Anterior cingulate cortex (tissue), 58 donors: ENCODE measurements at places on chromosomes 2 and 18.
A peak's percentile ranks its signal among the peaks of the same experiment; 100 is the strongest.

- DNase-seq = no peak
Observed at GRCh38 chr2:104774631-104775030, 79.3 kb upstream of the POU3F3 start.

- no peak for DNase-seq
Observed at GRCh38 chr2:201969938-201970785, 63.5 kb upstream of the FZD7 start.

DNA sequence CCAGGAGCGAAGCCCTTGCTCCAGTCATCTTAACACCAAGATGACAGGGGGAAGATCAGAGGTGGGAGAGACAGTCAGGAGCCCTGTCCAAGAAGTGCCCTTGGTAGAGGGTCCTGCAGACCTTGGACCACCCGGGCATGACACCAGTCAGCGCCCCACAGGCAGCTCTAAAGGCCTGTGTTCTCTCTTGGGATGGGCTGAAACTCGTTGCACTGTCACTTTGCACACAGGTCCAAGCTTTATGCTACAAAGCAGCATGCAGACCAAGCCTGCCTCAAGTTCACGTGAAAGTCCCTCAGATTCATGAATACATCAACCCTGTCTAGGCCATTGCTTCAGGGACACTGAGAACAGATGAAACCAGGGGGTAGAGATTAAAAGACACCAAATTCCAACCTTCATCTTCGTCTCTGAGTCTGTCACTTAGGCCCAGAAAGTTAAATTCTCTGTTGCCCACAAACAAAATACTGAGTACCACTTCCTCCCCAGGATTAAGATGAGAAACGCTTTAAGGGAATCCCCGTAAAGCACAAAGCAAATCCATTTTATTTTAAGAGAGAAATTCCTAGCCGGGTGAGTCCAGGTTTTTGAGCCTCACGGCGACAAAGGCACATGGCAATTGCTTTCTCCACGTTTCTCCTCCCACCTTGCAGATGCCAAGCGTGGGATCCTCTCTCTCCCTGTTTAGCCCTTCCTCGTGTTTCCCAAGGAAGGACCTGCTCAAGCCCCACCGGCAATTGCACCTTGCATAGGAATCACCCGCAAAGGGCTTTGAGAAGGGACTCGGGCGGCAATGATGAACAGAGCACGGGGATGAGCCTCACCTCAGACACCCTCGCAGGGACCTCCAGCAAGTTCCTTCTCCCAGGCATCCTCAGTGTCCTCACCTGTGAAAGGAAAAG lies 75.0 kb upstream of the ID2 start:
- DNase-seq = no peak

DNA sequence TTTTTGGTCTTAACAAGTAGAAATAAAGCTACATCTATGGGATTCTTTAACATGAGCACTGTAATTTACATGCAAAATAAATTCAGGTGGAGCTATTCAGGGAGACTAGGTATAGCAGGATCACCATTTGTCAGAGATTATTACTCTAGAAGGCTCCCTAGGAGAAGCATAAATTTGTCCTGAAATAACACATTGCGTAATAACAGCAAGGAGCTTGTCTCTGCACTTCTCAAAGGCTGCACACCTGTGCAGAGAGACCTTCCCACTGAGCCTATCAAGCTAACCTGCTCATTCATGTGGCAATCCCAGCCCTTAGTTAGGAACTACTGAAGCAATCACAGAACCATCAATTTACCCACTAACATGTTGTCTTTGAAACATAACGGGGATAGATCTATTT lies 437.4 kb upstream of the MC4R start:
- DNase-seq = no peak

DNA sequence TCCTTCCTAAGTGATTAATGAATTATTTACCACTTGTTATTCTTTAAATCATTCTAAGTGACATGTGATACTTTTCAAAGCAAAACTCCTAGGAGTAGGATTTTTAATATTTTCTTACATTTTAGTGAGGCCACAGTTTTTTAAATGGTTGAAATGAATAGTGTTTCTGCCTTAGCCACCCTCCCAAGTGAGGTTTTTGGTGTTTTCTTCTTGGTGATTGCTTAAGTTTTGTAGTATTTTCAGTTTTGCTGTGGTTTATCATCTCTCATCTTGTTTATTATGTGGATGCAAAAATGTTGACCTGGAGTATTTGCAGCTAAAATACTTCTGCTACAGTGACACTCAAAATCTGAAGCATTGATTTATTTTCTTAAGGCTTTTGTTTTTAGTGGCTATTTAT lies 9.8 kb downstream of the AFTPH start:
- DNase-seq = no peak

DNA sequence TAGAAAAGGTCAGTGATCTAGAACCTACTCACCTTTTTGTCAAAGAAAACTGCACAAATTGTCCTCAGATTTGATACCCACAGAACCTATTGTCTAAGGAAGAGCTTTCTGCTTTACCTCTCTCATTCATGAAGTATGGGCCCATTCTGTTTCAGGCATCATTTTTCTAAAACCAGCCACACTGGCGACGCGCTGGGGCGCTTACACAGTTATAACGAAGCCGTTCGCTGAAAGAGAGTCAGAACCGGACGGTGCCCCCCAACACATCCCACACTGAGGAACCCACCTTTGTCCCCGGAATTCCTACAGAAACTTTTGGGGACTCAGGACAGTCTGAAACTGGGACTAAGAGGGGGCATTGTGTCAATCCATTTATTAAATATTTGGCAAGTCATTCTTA lies 206.3 kb upstream of the HAAO start:
- no peak for DNase-seq

DNA sequence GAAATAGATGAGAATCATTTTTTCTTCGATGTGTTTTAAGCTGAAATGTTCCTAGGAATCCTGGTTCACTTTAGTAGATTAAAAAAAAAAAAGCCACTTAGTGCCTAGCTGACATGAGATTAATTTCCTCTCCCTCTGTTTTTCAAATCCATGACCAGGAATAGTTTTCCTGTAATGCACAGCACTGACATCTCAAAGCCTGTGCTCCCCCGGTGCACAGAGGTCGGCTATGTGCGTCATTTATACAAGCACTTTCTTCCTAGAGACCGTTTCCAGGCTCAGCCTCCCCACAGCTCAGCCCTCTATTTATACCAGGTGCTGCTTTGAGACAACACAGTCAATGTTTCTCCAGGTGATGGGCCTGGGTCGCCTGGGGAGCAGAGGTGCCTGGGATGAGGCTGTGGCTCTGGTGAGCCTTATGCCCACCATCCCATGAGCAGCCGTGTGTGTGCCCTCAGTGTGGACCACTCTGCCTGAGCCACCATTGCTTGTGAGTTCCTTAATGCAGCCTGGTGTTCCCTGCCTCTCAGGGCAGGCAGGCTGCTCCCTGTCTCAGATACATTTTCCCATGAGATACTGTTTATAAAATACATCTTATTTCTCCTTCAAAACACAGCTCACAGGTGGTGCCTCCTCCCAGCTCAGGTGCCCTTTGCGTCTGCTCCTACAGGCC lies 515.7 kb upstream of the HS6ST1 start:
- DNase-seq = no peak

- DNase-seq = no peak
Observed at GRCh38 chr2:903223-903900, 47.3 kb upstream of the SNTG2 start.

GRCh38 chr18:45560870-45561269 lies 54.4 kb upstream of the SLC14A2 start:
- DNase-seq = no peak

GRCh38 chr2:34899079-34899478 lies 1300.0 kb upstream of the FAM98A start:
- DNase-seq = no peak

- no peak for DNase-seq
Observed at GRCh38 chr2:231612109-231612455, 19.4 kb downstream of the TEX44 start.

DNA sequence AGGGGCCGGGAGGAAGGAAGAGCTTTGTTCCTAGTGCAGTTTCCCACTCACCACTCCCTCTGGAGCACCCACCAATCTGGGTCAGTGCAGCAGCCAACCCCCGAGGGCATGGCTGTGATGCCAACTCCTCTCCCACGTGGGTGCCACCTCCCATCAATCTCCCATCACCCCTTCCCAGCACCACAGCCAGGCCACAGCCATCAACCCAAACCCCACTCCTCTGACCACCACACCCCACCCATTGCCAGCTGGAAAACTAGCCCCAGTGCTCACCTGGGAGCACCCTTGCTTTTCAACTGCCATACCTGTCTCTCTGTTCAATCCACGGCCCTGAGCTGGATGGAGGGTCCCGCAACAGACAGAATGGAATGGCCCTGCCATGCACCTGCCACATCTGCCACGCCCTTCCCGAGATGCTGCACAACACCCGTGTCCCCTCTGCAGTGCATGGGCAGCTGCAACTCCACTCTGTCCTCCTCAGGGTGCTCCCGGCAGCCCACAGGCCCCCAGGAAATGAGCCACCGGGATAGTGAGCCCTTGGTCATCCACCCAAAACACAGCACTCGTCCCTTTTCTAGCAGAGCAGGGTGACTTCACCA lies 112.4 kb upstream of the ID2 start:
- DNase-seq = no peak

DNA sequence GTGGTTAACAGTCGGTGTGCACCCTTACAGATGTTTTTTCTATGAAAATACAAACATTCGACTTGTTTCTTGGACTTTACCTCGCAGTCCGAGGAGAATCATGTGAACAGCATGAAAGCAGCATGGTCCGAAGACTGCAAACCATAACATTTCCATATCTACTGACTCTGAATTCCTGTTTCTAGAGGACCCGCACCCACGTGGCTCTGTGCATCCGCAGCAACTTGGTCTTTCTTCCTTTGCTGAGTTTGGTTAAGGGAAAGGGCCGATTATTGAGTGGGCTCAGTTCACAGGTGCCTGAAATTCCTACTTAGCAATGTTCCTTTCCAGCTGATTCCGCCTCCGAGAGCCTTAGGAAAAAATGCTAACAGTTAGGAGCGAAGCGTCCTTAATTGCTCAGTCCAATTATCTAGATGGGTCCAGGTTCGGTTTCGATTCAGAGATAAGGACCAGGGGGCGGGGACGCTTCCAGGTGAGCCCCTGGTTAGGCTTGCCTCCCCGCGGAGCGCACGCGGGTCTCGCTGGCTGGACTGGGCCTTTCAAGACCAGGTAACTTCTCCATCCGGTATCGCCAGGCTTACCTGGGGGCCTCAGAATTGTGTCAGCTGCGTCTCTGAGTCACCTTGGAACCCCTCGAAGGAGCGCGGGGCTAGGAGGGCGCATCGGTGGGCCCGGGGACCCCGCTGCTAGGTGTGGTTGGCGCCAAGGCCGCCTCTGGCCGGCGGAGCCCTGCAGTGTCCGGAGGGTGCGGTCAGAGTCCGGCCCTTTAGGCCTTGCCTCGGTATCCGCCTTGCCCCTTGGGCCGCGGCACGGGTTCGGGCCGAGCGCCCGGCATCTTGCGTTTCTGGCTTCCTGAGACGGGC lies 1.1 kb upstream of the B3GNT2 start:
- no peak for DNase-seq

- peak; percentile 50 for DNase-seq
Observed at GRCh38 chr2:98507891-98508708, 63.4 kb downstream of the INPP4A start.

DNA sequence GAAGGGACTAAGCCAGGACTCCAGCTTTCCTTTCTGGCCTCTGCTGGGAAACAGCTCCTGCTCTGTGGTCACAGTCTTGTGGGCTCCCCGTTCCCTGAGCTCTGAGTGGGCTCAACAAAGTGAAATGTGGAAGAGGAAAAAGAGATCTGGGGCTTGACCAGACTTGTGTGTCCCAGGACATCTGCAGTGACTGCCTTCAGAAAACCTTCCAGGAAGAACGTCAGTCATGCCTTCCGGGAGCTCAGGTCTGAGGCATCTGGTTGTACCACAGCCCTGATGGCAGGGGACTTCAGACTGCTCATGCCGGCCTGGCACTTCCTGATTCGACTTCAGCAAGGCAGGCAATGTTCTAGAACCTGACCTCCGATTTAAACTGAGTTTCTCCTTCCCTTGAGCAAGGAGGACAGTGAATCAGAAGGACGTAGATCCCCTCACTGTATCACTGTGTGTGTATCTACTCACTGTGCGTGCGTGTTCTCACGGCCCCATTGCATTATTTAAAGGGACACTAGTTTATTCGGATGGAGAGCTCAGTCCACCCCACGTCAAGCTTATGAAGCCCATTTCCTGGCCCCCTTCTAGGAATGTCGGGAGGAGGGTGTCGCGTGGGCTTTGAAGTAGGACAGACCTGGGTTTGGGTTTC lies 548 bp upstream of the FBLN7 start:
- DNase-seq = no peak

DNA sequence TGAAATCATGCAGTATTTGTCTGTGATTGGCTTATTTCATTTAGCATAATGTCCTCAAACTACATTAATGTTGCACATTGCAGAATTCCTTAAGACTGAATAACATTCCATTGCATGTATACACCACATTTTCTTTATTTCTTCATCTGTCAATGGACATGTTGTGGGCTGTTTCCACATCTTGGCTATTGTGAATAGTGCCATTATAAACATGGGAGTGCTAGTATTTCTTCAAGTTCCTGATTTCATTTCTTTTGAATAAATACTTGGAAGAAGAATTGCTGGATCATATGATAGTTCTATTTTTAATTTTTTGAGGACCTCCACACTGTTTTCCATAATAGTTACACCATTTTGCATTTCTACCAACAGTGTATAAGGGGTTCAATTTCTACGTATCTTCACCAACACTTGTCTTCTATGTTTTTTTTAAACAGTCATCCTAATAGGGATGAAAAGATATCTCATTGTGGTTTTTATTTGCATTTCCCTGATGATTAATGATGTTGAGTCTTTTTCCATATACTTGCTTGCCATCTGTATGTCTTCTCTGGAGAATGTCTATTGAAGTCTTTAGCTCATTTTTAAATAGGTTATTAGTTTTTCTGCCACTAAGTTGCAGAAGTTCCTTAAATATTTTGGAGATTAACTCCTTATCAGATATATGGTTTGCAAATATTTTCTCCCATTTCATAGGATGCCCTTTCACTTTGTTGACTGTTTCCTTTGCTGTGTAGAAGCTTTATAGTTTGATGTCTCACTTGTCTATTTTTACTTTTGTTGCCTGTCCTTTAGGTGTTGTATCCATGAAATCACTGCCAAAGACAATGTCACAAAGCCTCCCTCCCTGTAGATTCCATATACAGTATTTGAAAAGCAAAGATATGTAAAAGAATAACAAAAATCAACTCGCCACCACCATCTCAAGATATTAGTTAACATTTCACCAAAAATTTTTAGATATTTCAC lies 14.6 kb downstream of the FBXO11 start:
- no peak for DNase-seq

DNA sequence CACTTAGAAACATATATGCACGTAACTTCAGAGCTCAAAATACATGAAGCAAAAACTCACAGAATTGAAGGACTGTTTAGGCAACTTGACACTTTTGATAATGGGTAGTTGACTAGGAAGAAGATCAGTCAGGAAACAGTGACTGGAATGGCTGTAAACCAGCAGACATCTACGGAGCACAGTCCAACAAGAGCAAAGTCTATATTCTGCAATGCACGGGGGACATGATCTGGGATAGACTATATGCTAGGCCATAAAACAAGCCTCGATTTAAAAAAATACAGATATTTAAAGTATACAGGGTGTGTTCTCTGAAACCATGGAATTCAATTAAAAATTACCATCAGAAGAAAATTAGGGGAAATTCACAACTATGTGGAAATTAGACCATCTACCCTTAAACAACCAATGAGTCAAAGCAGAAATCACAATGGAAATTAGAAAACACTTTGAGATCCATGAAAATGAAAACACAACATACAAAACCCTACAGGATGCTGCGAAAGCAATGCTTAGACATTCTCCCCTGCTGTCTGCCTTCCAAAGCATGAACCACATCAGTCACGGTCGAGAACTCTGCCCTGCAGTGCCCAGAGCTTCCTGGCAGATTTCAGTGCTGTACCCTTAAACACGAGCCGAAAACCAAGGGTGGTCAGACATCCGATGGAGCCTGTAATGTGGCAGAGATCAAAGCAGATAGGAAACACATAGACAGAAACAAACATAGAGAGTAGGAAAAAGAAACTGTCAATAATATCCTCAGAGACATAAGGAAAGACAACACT lies 651.9 kb upstream of the HS6ST1 start:
- DNase-seq = no peak
